Activated CD4-positive, alpha-beta T cell treated with anti-CD3 and anti-CD28 coated beads, Interleukin-2, Interleukin-6, amounts not matched to agents 100 ng/mL and 50 ng/mL, durations not matched to agents 16 hours and 8 hours (primary cell): ENCODE measurements at places on chromosomes 3 and 15.
A peak's percentile ranks its signal among the peaks of the same experiment; 100 is the strongest.

DNA sequence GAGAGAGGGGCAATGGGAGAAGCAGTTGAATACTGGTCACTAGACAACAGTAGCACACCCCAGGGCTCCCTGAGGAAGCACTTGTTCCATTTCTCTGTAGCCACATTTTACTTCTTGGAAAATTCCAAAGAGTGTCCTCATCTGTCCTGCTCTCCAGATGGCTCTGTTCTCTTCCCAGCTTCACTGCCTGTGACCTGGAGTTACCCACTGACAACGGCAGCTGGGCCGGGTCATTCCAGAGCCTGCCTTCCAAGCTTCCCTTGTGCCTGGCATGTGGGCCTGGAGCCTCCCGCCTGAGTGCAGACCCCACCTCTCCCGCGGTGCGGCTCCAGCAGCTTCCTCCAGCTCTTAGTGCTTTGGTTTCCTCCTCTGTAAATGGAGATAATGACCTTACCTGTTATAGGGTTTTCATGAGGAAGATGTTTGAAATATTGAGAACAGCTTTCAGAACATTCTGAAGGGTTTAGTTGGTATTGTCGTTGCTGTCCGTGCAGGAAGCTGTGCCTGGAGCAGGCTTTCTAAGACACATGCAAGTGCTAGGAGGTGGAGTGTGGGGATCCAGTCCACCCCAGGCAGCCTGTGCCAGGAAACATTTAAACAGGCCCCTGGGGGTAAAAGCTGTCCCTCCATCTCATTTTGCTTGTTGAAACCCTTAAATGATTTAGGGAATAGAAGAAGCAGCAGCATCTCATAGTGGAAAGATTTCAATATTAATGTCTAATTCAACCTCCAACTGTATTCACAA lies 24.8 kb downstream of the EFCC1 start:
- DNase-seq = no peak

GRCh38 chr15:75062706-75063105 lies 39.3 kb downstream of the PPCDC start:
- DNase-seq = no peak

DNA sequence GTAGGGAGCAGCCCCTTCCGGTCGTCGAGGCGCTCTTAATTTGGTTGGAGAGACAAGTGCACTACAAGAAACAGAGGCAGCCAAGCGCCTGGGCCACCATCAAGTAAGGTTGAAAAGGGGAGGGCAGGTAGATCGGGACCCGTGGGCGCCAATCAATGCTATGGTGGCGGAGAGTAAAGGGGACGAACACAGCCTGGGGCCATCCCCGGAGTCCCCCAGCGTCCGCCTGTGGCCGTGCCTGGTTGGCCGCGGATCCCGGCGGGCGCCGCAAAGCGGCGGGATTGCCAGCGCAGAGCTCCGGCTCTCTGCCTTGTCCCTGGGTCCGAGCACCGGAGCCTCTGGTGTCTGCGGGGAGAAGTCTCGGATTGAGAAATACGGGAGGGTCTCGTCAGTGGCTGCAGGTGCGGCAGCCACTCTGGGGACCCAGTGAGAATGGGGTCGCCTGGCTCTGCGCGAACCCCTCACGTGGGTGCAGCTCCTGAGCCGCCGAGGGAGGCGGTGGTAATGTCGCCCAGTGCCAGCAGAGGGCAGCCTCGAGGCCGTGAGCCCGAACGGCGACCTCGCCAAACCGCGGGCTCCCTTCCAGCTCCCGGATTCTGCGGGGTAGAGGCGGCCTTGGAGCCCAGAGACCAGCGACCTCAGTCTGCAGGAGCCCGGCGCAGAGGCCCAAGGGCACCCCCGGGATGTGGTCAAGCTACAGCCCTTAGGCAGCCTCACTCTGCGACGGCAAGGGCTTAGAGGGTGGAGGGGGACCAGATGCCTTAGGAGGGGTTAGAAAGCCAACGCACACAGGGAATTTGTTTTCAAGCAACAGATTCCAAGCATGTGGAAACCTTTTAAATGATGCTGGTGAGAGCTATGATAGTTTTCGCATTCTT lies 10.8 kb downstream of the FOXL2 start:
- peak; percentile 77 for DNase-seq

DNA sequence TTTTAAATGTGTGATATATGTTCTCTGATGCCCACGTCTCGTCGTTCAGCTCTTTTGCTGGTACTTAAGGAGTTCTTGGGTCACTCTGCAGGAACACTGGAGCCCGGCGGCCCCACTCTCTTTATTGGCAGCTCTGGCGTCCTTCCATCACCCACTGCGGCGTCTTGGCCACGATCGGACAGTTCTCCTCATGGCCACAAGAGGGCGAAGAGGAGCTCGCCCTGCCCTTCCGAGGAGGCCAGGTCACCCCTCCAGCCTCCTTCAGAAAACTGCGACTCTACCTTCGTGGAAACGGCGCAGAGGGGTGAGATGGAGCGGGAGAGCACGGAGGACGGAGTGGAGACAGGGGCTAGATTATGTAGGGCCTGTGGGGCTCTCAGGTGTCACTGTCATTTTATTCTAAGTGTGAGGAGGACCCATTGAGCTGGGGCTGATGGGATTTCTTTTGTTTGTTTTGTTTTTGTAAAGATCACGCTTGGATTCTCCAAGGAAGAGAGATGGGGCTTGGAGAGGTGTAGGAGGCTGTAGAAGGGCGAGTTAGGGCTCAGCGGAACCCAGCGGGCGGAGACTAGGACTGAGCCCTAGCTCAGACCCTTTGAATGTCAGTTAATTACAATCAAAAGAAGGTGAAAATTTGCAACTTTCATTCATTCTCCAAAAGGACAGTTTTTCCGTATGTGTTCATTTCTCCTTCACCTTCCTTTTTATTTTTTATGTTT lies 28.0 kb upstream of the GABRA5 start:
- DNase-seq = peak; percentile 47

- no peak for DNase-seq
Measured at GRCh38 chr3:158531334-158531733, 39.7 kb upstream of the MLF1 start.

DNA sequence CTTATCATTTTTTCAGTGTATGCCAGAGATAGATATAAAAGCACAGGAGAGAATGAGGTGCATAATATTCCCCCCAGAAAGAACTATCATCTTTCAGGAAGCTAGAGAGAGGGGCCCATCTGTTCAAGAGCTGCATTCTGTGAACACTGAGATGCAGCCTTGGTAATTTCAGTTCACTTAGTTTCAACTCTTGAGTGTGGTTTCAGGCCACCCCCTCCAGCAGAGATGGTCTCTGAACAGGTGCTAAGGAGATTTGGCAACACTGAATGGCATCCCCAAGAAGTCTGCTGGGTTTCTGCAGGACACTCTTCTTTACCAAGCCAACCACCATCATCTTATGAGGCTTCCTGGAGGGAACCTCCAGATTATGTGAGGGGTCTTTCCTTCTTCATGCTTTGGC lies 30.4 kb upstream of the LIMD1 start:
- DNase-seq = no peak

- no peak for DNase-seq
Measured at GRCh38 chr3:97841956-97842355, 20.1 kb downstream of the CRYBG3 start.

DNA sequence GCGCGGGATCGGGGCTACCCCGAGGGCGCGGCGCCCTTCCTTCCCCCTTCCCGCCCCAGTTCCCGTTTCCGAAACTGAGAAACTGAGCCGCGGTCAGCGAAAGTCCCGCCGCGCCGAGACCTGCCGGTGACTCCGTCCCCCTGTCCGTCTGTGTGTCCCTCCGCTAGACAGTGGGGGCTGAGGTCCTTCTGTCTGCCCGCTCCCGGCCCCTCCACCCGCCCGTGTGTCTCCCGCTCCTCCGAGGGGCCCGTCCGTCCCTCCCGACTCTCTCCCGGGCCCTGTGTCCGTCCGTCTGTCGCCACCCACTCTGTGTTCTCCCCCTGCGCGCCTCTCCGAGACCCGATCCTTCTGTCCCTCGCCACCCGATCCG lies 426 bp downstream of the PRKCD start:
- no peak for DNase-seq

GRCh38 chr15:89971592-89971997 lies 29.5 kb upstream of the ZNF710 start:
- DNase-seq = peak; percentile 56

- DNase-seq = no peak
Measured at GRCh38 chr3:20682573-20682972, 496.6 kb upstream of the SGO1 start.

- no peak for DNase-seq
Measured at GRCh38 chr3:3085782-3086181, 24.4 kb downstream of the IL5RA start.
